Activated naive CD4-positive, alpha-beta T cell treated with anti-CD3 and anti-CD28 coated beads, Interleukin-2, amount 50 U/mL, for 16 hours (primary cell): ENCODE measurements at places on chromosomes 4 and X.

DNA sequence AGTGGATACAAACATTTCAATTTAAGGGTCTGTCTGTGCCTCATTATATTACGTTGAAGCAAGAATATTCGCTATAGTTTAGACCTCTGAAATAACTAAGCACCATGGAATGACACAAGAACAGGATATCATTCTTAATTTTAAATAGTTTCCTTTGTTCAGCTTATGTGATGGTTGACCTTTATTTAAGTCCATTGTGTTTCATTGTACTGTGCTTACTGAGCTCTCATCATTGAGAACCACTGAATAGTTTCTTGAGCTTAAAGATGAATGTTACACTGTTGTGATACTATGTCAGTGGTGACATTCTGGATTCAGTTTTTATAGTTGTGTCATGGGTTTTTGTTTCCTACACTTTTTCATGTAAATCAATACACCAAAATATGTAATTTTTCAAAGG lies 239.3 kb downstream of the RPA4 start:
- DNase-seq, result no peak

DNA sequence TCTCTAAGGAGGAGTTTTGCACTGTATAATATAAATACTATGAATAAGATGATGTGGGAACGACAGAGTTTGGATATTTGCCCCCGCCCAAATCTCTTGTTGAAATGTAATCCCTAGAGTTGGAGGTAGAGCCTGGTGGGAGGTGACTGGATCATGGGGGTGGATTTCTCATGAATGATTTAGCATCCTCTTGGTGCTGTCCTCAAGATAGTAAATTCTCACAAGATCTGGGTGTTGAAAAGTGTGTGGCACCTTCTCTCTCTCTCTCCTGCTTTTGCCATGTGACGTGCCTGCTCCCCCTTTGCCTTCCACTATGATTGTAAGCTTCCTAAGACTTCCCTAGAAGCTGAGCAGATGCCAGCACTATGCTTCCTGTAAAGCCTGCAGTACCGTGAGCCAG lies 241.6 kb upstream of the ETNPPL start:
- DNase-seq, result no peak

GRCh38 chrX:49264460-49264859 lies at the start of gene FOXP3:
Gene FOXP3, minus strand, starts transcription at chrX:49264710. Its CDS starts 6,205 bp downstream, at chrX:49258505.
- DNase-seq, result no peak

GRCh38 chr4:152534541-152535359 lies 1.1 kb downstream of the FBXW7 start:
- DNase-seq, result peak; percentile 55

- DNase-seq, result no peak
Observed at GRCh38 chr4:163901319-163901718, 406.8 kb downstream of the TMA16 start.

DNA sequence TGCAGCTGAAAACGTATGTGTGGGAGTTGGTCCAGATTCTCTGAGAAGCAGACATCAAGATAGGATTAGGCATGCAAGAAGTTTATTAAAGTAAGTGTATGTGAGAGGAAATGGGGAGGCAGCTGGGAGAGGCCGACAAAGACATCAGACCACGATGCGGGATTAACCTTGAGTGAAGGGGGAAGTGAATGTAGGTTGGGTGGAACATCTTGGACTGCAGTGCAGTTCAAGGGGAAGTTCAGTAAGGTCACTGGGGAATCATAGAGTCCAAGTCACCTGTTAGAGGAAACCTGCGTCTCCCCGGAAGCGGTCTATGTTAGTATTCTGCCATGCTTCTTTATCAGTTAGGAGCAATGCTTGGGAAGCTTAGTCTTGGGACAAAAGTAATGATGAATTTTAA lies 22.0 kb downstream of the CXCL8 start:
- no peak for DNase-seq

GRCh38 chr4:3875466-3875865 lies 109.3 kb downstream of the ADRA2C start:
- no peak for DNase-seq

DNA sequence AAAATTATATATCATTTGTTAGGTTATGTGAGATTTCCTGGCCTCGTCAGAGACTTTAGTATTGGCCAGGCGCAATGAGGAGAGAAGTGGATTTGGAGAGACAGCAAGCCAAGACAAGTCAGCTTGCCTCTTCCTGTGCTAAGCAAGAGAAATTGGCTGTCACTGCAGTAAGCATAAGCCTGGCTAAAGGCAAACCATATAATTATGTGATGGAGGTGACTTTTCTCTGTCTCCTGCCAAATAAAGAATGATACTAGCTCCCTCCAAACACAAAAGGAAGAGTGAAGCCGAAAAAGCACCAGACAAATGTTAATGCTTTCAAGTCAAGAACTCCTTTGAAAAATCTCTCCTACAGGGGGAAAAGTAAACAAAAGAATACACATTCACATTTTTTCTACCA lies 2246.0 kb downstream of the ARAP2 start:
- DNase-seq, result no peak

DNA sequence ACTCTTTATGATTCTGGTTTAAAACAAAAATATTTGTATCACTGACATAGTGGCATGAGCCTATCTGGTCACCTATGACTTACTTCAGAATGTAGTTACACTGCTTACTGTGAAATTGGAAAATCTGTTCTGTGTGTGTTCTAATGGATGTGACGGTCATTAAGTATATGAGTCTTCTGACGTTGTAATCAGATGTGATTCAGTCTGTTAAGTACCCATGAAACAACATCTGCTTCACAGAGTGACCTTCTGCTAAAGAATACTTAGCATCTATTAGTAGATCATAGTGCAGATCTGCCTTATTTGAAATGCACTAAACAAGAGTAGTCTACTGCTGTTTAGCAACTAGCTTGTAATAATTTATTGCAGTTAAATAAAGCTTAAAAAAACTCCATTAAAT lies 317.1 kb downstream of the DCTD start:
- no peak for DNase-seq
